ENCODE measurements at places on chromosomes 13 and 19. TPM values are rescaled to one million over a fixed set of nuclear protein-coding genes. Genes with fewer than 3 reads are reported as not detected.

DNA sequence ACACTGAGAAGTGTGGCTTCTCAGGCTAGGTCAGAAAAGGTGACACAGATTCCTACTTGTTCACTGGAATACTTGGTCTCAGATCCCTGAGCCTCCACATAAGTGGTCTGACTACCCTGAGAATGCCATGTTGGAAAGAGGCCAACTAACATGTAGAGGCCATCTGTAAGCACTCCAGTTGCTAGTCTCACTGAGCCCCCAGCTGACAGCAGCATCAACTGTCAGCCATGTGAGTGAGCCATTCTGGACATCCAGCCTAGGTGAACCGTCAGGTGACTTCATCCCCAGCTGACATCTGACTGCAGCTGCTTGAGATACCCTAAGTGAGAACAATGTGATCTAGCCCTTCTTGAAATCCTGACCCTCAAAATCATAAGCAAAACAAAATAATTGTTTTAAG lies 18.1 kb upstream of the ARL11 start:
- no peak for DNase-seq

DNA sequence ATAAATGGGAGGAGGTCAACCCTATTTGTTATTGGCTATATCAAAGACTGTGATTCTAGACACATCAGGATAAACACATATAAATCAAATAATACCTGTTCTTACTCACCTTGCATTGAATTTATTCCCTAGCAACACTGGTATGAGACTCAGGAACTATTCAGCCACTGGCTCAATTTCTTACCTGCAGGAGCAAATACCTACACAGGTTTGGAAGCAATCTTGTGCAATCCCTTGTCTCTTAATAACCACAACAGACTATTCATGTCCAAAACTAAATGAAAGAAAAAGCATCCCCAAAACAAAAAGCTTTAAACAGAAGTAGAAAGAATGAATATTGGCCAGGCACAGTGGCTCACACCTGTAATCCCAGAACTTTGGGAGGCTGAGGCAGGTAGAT lies 55.5 kb downstream of the TBC1D4 start:
- DNase-seq = no peak

- DNase-seq = no peak
These were observed 99.5 kb downstream of the ERCC5 start for GRCh38 chr13:102945324-102945815.

DNA sequence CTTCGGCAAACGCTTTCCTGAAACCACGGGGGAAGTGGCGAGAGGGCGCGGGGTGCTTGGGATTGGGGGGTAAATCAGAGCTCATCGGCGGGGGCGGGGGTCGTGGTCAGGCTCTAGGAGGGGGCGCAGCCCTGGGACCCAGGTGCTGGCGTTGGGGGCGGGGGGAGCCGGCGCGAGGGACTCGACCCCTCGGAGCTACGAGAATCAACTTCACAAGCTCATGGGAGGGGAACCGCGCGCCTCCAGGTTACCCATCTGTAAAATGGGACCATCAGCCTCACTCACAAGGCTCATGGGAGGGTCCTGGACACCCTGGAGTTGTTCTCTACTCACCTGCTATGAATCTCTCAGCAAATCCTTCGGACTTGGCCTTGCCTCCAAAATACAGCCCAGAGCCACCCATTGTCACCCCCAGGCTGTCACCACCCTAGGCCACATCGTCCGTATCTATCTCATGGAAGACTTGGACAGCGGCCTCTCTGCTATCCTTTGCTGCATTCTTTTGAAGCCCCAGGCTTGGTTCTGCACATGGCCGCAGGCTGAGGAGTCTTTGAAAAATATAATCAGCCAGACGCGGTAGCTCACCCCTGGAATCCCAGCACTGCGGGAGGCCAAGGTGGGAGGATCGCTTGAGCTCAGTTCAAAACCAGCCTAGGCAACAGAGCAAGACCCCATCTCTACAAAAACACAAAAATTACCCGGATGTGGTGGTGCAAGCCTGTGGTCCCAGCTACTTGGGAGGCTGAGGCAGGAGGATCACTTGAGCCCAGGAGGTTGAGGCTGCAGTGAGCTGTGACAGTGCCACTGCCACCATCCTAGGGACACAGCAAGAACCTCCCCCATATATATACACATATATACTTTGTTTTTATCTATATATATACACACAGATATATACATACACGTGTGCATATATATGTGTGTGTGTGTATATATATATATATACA lies 939 bp upstream of the RANBP3 start:
- DNase-seq = no peak

- DNase-seq = no peak
These were observed 1.3 kb upstream of the TEX30 start for GRCh38 chr13:102774591-102775520.

- DNase-seq = peak; percentile 44
These were observed 7.5 kb upstream of the LRP3 start for GRCh38 chr19:33186431-33187182.

- no peak for DNase-seq
These were observed 74.0 kb upstream of the POMP start for GRCh38 chr13:28584873-28585381.

DNA sequence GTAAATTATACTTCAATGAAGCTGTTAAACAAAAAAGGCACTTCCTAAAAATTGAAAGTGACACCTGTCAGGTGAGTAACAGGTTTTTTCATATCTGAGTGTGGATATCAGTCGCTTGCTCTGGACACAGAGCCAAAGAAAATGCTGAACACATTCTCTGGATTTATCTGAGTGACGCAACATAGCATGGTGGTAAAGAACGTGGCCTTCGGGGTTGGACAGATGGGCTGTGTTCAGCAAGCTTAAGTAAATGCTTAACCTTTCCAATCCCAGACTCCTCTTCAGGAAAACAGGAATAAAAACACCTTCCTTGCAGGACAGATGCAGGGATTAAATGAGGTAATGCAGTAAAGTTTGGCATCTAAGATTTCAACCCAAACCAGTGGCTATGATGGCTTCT lies 132.0 kb downstream of the FOXO1 start:
- DNase-seq = no peak

GRCh38 chr13:57583529-57583928 lies 48.0 kb upstream of the PCDH17 start:
- DNase-seq = no peak

DNA sequence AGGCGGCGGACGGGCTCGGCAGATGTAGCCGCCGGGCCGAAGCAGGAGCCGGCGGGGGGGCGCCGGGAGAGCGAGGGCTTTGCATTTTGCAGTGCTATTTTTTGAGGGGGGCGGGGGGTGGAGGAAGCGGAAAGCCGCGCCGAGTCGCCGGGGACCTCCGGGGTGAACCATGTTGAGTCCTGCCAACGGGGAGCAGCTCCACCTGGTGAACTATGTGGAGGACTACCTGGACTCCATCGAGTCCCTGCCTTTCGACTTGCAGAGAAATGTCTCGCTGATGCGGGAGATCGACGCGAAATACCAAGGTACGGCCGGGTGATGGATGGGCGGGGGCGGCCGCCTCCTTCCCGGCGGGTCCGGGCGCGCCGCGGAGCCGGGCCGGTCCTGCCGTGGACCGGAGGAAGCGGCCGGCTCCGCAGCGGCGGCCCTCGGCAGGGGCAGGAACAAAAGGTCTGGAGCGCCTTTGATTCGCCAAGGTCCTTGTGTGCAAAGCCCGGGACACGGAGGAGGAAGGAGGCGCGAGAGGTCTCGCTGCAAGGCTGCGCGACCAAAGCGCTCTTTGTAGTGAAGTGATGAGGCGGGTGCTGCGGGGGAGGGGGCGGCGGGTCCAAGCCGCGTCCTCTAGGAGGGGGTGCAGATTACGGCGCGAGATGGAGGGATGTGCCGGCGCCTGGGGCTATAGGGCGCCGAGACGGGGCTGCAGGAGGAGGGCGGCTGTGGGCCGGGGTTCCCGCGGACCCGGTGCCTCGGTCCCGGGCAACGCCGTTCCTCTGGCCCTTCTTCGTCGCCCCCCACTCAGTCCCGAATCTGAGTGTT lies 689 bp downstream of the ING1 start:
- DNase-seq = peak; percentile 81

DNA sequence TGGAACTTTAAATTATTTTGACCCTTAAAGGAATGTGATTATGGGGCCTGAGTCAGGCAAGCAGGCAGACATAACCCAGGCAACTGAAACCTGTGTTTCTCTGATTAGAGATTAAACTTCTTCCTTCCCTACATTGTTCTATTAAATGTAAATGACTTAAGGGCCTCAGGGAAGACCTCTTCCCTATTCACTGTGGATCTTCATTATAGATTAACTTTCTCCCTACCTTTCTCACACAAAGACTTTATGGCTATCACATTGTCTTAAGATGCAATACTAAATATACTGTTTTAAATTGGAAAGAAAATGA lies 8.8 kb upstream of the METTL21C start:
- DNase-seq = no peak

- no peak for DNase-seq
These were observed 169.9 kb downstream of the FLT1 start for GRCh38 chr13:28325022-28325421.

DNA sequence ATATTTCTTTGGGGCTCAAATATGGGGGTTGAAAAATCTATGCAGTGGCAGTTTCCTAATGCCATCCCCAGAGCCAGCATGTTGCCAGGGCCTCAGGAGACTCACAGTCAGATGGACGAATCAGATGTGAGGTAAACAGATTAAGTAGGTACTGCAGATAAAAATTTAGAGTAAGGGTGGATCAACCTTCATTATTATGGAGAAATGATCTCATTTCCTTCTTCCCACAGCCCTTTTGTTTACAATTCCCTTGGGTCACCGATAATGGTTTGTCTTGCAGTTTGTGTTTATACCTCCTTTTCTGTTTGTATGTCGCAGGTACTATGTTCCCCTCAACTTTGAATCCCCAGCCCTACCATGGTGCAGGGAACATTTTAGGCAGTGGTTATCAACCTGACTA lies 20.0 kb downstream of the DIAPH3 start:
- DNase-seq = no peak

DNA sequence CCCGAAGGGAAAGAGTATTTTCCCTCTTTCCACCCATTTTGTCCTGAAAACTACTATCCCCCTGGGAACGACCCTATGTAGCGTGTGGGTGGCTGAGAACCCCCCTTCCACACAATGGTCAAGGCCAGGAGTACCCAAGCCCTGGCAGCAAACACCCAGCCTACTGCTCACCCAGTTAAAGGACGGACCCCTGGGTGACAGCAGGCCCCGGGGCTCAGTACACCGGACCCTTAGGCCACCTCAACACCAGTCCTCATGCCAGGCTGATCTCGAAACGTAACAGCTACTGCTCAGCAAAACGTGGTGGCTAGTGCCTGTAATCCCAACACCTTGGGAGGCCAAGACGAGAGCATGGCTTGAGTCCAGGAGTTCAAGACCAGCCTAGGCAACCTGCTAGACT lies 1.4 kb downstream of the ANKRD27 start:
- DNase-seq = no peak

DNA sequence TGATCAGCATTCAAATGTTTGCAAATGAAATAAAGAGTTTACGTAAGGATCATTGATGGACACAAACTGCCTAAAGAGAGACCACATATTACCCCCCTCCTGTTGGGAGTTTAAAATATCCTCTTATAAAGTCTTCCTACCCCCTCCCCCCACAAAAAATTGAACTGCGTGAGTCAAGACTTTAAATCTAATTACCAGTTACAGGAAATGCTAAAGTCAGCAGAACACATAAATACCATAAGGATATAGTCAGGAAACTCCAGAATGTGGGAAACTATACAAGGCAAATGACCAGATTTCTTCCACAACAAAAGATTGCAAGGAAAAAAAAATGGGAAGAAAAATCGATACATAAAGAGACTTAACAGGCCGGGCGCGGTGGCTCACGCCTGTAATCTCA lies 44.4 kb upstream of the FARP1 start:
- DNase-seq = no peak

DNA sequence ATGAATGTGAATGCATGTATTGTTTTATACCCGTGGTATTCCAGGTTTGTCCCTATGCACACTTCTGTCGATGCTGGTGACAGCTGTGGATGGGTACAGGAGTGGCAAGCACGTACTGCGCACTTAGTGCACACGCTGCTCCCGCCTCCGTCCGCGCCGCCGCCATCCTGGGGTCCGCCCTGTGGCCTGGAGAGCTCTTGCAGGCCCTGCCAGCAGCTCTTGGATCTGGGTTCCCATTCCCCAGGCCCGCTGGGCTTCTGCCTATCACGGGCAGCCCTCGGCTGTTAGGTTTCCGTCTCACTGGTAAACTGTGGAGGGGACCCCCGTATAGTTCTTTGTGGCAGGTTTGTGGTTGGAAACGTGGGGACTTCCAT lies 4.0 kb downstream of the GNA11 start:
- peak; percentile 68 for DNase-seq

- DNase-seq = no peak
These were observed 92.7 kb downstream of the ZNF737 start for GRCh38 chr19:20472854-20473253.

DNA sequence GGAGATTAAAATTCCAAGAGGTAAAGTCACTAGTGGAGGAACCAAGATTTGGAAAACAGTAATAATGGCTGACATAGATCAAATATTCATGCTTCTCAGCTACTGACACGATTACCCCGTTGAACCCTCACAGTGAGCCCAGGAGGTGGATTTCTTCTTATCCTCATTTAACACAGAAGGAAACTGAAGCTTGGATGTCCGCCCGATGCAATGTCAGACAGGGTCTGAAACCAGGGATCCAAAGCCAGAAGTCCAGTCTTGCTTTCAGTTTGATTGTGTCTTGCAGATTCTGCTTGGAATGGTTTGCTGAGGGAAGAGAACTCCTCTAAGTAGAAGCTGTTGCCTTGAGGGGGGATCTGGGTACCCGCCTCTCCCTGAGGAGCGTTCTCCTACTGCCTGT lies 404.7 kb downstream of the KCNRG start:
- no peak for DNase-seq

DNA sequence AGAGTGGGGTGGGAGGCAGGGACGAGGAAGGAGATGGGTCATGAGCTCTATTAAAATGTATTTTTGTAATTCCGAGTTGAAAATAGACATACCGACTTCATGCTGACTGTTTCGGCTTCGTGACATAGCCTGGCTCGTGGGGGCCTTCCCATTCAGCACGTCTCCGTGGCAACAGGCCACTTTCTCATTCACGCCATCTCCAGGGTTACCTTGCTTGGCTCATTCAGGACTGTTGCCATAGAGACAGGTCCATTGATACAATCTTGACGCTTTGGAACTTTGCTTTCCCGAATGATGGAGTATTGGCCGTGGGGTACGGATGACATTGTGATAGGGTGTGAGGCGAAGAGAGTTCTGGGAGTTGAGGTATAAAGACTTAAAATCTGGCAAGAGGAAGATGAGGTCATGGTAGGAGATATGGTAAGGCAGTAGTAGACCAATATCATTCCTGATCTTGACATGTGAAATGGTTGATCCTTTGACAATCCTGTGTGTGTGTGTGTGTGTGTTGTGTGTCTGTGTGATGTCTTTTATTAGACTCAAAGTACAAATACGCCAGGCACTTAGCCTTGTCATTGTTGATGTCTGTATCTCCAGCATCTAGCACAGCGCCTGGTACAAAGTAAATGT lies 97.3 kb downstream of the CACNA1A start:
- DNase-seq = no peak

The CLDN10 gene
- total RNA-seq = 2.2 TPM

The CCDC169 gene
- total RNA-seq = 0.55 TPM

The CDX2 gene
- total RNA-seq = not detected

The THAP8 gene
- 5.2 TPM for total RNA-seq

The ZNF221 gene
- 3.9 TPM for total RNA-seq

The KRI1 gene
- 19.6 TPM for total RNA-seq

The SLC6A16 gene
- 4.5 TPM for total RNA-seq

The SOX1 gene
- not detected for total RNA-seq

The HIPK4 gene
- total RNA-seq = 0.64 TPM

The RDH8 gene
- total RNA-seq = not detected

The ZNF57 gene
- total RNA-seq = 7.2 TPM

Data from upper lobe of right lung (tissue), 1 donor.